ENCODE measurements at places on chromosomes 3 and 15.
A peak's percentile ranks its signal among the peaks of the same experiment; 100 is the strongest.

DNA sequence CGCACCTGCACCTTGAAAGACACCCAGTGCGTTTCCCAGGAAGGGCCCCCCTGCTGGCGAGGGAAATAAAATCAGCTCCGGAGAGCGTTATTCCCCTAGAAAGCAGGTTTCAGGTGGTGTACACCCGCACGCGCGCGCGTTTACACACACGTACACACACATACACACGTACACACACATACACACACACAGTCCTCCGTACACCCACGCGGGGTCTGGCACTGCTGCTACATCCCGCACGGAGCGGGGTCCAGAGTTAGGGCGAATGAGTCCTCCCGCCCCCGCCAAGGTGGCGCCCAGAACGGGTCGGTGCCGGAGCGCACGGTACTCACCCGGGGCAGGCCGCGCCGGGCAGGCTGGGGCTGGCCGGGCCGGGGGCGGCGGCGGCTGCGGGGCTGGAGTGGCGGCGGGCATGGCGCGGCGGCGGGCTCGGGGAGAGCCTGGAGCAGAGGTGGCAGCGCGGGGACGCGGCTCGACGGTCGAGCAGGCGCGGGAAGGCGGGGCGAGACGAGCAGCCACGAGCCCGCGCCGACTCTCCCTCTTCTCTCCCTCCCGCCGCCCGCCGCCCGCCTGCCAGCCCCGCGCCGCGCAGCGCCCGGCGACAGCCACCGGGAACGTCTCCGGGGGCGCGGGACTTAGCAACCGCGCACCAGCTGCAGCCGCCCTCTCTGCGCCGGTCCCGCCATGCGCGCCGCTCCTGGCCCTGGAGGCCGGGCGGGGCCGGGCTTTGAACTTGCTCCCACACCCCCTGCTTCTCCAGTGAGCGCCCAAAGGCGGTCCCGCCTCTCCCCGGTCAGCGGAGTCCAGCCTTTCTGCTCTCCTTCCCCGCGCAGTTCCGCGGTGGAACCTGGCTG, at the start of gene DCLK3:
Gene DCLK3, minus strand, starts transcription at position 704 of the 854 bp plus-strand sequence. Its CDS starts 290 bp downstream, at position 414.
- DNase-seq, result no peak

- DNase-seq, result peak; percentile 49
Observed at GRCh38 chr15:70435369-70435768, 328.0 kb downstream of the UACA start.

GRCh38 chr3:30659270-30660130, 53.1 kb downstream of the TGFBR2 start:
- DNase-seq, result peak; percentile 67

GRCh38 chr3:47011371-47011770, 31.9 kb downstream of the NBEAL2 start:
- DNase-seq, result no peak

GRCh38 chr15:98713585-98714001, 65.3 kb downstream of the IGF1R start:
- no peak for DNase-seq

DNA sequence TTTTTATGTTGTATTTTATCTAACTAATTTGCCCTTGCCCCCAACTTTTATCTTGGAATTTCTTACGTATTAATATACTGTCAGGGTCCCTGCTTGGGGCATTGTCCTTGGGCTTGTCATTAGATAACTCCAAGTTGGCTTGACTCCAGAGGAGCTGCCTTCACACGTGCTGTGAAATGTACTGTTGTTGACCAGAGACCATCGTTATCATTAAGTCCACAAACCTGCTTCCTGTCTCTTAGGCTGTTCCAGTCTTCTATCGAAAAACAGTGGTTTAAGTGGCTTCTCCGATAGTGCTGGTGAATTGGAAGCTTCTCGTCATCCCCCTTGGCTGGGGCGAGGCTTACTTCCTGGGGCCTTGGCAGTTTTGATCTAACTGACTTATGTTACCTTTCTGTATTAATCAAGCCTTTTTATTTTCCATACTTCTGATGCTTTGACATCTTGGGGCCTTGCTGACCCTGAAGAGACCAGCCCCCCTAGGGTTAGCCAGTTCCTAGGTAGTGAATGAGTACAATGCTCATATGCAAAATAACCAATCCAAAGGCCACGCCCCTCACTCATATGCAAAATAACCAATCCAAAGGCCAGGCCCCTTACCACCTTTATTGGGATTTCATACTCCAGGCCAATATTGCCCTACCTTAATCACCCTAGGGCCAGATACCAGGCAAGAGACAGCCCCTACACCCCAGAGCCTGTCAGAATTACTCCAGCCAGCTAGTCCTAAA, 164.5 kb downstream of the IGF1R start:
- DNase-seq, result no peak

DNA sequence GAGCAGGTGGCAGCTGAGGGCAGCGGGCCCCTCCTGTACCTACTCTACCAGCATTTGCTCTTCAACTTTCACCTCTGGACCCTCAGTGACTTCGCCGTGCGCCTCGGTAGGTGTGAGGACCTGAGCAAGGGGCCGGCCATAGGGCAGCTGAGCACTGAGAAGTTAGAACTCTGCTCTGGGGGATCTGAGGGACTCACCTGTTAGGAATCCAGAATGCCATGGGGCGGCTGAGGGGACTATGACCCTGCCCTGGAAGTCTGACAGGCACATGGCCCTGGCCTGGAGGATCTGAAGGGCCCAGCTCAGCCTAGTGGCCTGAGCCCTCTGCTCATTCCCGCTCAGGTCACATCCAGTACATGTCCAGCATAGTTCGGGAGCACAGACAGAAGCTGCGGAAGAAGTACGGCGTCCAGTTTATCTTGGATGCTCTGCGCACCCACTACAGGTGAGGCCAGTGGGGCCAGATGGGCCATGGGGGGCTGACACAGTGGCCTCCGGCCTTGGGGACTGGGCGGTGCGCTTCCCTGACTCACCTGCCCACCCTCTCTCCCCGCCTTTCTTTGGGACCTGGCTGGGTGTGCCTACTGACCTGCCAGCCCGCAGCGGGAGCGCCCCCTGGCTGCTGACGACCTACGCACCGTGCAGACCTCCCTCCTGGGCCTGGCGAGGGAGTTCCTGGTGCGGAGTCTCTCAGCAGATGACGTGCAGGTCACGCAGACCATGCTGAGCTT, 18.8 kb downstream of the NBEAL2 start:
- DNase-seq, result no peak

DNA sequence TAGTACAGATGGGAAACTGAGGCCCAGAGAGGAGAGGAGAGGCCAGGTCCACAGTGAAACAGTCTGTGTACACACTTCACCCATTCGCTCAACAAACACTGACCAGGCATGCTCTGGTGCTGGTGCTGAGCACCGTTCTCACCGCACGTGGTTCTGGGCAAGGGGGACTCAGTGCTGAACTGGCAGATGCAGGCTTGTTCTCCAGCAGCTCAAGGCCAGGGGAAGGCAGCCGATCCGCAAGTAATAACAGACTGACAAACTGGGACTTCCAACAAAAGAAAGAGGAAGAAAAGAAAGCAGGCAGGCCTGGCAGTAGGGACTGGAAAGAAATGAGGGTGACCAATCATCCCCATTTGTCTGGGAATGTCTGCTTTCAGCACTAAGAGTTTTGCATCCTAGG, 25.6 kb upstream of the LINGO1 start:
- DNase-seq, result no peak

- DNase-seq, result no peak
Observed at GRCh38 chr15:81071120-81071519, 63.0 kb upstream of the CFAP161 start.

GRCh38 chr3:102916532-102916931, 481.7 kb downstream of the ZPLD1 start:
- DNase-seq, result no peak

DNA sequence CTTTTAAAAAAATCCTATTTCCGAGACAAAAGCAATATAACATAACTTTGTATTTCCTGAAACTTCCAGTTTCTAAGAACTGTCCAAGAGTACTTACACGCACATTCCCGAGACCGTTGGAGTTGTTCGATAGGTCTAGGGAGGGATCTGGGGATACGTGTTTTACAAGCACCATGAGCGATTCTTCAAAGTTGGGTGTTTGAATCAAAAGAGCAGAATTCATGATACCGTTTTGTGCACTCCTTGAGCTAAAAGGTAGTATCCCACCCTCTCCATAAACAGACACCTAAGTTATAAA, 700 bp upstream of the EDEM1 start:
- DNase-seq, result no peak

GRCh38 chr15:66429117-66429516, 42.4 kb downstream of the MAP2K1 start:
- peak; percentile 37 for DNase-seq

GRCh38 chr15:80568298-80568697, 126.8 kb upstream of the ABHD17C start:
- DNase-seq, result no peak

- DNase-seq, result no peak
Observed at GRCh38 chr3:53192608-53193007, 31.6 kb downstream of the PRKCD start.

- no peak for DNase-seq
Observed at GRCh38 chr3:135199137-135199536, 404.1 kb downstream of the EPHB1 start.

- peak; percentile 4 for DNase-seq
Observed at GRCh38 chr15:57640930-57641682, 49.4 kb downstream of the MYZAP start.

DNA sequence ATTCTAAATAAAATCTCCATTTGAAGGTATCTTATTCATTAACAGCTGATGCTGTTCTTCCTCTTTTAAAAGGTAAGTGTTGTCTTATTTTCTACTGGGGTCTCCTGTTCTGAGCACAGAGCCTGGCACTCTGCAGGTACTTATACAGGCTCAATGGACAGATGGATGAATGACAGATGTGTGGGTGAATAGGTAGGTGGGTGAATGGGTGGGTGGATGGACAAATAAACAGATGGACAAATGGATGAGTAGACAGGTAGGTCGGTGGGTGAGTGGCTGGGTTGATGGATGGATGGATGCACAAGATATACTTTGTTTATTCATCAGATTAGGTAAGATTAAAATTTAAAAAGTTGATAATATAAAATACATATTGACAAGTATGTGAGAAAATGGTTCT, 53.5 kb downstream of the SLC41A3 start:
- no peak for DNase-seq

DNA sequence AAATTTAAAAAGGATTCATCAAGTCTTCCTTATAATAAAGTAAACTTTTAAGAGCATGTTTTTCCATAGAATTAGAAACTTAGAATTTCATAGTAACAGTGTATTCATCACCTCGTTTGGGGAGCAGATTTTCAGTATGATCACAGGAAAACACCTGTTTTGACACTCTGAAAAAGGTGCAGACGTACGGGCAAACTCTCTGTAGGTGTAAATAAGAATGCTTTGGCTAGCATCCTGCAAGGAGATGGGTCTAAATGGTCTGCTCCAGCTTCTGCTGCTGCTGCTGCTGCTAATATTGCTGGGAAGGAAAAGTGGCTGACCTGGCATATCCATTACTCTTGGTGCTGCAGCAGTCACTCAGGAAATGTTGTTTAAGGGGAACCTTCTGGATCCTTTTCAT, 66.0 kb downstream of the MBNL1 start:
- DNase-seq, result no peak

DNA sequence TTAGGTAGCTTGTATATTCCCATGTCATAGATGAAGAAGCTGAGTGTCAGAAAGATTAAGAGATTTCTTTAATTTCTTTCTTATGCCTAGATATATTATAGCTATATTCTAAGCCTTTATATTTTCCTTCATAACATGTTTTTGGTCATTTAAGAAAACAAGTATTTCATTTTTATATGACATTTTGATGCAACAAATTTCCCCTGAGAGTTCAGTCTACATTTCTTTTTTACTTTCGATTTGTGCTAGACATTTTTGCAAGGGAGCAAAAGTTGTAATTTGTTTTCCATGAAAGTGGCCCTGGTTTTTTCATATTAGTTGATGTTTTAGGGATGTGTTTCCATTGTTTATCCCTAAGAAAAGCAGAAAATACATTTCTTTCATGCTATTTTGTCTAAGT, 344.9 kb downstream of the NLGN1 start:
- DNase-seq, result no peak

DNA sequence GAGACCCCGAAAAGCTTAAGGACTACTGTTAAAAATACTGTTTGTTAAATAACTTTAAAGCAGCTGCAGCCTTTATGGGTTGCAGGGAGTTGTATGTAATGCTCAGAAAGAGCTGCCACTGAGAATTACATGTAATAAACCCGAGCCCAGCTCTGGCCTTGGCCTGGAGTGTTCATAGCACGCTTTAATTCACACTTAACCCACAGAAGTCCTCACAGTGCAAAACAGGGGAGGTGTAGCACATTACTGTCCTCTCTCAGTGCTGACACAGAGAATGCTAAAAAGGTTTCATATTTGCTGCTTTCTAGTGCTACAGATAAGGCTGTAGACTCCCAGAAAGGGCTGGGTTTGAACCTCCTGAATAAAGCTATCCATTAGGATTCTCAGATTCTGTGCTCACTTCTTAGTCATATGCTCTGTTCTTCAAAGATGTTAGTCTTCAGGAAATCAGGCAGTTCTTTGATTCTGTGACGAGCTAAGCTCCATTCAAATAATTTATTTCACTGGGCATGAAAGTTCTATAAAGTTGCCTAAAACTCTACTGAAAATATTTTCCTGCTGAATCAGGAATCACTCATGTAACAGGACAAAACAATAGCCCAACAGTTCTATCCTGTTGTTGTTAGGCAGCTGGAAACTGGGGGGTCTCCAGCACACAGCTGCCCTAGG, 108.0 kb downstream of the SENP2 start:
- no peak for DNase-seq

- DNase-seq, result no peak
Observed at GRCh38 chr3:188278717-188279324, 124.9 kb downstream of the LPP start.

- DNase-seq, result no peak
Observed at GRCh38 chr3:59880717-59881116, 830.9 kb upstream of the CFAP20DC start.

GRCh38 chr15:31307270-31308184, 19.1 kb upstream of the KLF13 start:
- no peak for DNase-seq

GRCh38 chr3:101133652-101134051, 140.4 kb upstream of the ABI3BP start:
- peak; percentile 6 for DNase-seq

GRCh38 chr15:79900087-79900486, 3.3 kb upstream of the MTHFS start:
- DNase-seq, result peak; percentile 58

DNA sequence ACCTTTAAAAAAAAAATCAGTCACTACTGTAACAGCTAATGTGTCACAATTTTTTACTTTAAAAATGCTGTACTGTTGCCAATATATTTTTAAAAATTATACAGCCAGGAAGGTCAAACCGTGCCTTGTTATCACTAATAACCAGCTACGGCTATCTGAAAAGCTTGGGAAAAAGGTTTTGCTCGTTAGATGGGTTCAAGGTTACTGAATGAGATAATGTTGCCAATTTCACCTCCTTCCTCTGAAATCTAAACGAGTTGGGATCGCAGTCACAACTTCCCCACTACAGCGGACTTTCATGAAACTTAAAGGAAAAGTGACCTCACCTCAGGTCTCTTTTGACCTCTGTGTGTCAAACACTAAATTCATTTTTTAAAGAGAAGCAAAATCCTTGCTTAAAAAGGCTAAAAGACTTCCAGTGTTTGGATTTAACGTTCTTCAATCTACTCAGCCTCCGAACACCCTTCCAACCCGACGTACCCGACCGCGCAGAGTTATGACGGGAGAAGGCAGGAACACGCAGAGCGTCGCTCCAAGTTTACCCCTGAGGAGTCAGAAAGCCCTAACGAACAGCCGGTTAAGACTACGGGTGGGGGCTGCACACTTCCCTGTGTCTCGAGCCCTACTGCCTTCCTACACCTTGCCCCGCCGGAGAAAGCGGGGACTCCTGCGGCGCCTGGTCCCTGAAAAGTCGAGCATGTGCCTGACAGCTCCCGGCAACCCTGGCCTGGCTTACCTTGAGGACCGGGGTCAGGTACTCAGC, 860 bp downstream of the ATG3 start:
- DNase-seq, result peak; percentile 53

- peak; percentile 93 for DNase-seq
Observed at GRCh38 chr15:68053701-68054627, at the start of gene PIAS1. PIAS1 (plus strand) TSS chr15:68054315; CDS start chr15:68054327, 12 bp downstream.

Measured in MV-4-11 (cell line).